Activated CD8-positive, alpha-beta memory T cell treated with anti-CD3 and anti-CD28 coated beads for 4 hours (primary cell): ENCODE measurements at places on chromosomes 7 and 10.

DNA sequence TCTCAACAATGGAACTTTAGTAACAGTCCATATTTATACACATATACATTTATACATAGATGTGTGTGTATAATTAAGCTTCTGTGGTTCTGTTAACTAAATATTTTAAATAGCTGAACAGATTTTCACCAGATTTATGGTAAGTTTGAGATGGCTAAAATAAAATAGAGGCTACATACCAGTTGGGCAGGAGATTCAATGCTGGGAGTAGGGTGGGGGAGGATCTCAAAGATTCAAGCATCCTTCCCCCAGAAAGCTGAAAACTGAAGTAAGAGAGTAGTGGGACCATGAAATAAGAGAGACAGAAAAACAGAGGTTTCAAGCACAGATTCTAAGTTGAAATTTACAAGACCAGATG is 14.0 kb downstream of the LRRC17 start:
- DNase-seq, result no peak

DNA sequence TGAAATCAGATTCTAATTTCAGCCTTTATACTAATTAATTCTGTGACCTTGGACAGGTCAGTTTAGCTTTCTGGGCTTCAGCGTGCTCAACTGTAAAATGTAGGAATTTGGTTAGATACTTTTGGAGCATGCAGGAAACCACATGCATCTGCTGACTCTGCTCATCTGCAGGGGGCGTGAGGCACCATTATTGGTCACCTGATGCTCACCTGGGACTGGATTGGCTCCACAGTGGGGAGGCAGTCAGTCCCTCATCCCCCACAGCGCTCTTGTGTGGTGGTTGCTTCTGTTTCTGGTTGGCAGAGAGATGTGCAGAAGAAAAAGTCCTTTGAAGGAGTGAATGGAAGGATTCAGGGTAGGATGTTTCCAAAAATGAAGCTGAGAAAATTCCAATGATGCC is 150.9 kb upstream of the MTPN start:
- DNase-seq, result no peak

DNA sequence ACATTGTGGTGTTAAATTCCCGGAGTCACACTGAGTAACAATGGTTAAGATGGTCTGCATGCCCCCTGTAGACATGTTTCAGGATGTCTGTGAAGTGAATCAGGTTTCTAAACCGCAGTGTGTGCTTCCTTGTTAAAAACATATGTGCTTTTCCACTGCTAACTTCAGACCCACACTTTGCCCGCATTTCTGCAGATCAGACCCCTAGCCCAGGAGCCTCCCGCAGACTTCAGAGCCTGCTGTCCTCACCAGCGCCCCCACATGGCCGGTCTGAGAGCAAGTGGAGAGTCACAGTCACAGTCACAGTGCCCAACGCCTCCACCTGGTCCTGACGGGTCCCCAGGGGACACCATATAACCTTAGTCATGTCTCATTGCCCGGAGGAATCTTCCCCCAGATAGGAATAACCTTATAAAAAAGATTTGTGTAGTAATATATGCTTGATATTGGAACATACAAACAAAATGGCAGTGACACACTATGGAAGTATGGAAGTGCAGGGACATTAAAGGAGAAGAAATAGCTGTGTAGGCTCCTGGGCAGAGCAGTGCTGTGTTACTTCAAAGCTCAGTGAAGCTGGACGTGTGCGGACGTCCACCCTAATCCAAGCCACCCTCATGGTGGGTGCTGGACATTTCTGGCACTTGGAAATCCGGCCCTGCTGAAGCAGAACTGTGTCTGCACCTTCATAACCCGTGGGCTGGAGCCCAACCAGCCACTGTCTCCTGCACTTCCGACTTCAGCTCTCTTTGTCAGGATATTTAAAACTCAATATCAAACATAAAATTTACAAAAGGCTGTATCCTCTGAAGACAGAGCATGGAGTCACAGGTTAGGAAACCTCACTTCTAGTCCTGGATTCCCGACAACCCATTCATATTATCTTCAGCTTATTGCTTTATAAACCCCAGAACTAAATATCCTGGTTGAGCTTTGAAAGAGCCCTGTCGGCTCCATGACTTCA is 29.0 kb downstream of the GSTO2 start:
- no peak for DNase-seq

- DNase-seq, result no peak
Observed at GRCh38 chr10:102872163-102872562, 2.9 kb downstream of the AS3MT start.

DNA sequence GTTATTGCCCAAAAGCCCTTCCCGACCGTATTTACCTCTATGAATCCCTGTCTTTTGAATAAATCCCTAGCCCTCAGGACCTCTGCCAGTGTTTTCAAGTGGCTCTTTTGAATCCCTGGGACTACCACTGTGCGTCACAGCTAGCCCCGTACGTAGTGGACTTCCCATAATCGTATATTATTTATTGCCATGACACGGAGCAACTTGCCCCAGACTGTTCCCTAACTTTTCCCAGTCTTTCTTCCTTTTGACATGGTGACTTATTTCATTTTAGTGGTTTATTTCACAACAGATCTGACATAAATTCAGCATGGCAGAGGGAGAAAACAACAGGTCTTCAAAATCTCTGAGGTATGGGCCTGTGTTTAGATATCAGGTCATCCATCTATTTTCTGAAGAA is 318.6 kb upstream of the KLF6 start:
- no peak for DNase-seq

- DNase-seq, result no peak
Observed at GRCh38 chr7:40500219-40500618, 365.4 kb downstream of the SUGCT start.

GRCh38 chr7:146359176-146359575 is 242.6 kb downstream of the CNTNAP2 start:
- DNase-seq, result no peak

DNA sequence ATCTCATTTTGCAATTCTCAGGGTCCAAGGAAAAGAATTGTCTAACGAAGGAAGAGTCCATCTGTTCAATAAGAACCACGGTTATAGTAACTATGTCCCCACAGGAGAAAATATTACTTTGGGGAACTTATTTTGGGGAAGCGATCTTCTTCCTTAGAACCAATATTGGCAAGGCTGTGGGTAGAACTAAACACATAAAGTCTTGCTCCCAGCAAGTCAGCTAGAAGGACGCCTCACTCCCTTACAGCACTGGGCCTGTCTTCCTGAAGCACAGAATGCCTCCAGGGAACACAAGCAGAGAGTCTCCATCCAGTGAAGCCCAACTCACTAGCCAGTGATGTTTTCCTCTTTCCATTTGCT is 30.2 kb downstream of the C10orf71 start:
- no peak for DNase-seq

GRCh38 chr10:106380706-106381105 is 783.8 kb downstream of the SORCS1 start:
- DNase-seq, result no peak

DNA sequence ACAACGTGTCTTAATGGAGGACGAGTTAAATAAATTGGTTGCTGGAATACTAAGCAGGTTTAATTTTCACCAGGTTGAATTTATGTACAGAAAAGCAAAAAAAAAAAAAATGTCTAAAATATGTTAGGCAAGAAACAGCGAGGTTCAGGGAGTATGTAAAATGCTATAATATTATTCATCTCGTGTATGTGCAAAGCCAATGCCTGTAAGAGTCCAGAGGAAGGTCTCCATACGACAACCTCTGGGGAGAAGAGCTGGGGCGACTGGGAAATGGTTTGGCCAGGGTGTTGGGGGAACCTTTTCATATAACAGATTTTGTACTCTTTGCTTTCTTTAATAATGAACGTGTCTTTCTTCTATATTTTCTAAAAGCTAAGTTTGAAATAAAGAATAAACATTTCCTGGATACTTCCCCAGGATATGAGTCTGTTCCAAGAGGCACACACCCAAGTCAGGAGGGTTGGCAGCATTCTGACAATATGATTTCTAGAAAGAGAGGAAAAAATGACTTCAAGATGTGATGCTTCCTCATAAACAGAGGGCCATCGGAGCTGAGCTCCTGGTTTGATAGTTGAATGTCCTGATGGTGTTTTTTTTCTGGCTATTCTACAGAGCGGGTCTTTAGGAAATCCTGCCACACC is 208.6 kb upstream of the MGMT start:
- no peak for DNase-seq
